Adrenal gland (tissue), 19 donors: ENCODE measurements at places on chromosomes 2 and 18.

DNA sequence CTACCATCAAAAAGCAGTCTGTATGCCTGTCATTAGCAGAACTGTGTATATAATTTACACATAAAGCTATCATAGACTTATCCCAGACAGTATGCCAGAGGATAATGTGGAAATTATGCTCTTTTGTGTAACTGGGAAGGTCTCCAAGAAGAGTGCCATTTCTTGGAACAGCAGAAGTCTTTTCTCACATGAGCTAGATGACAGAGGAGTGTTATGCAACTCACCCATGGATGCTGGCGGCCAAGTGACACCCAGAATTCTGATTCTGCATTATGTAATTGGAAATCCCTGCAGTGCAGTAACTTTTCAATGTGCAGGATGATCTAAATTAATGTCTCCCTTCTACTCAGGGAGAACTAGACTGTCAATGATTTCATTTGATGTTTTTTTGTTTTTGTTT, 160.0 kb downstream of the UBE2E3 start:
- no peaks in the 10 kb centered on the region for H3K27me3 ChIP-seq
- no peaks in the 10 kb centered on the region for H3K4me1 ChIP-seq
- no peak overlapping the region for H3K27ac ChIP-seq
- no peak overlapping the region for H3K4me3 ChIP-seq
- no peaks in the 10 kb centered on the region for H3K36me3 ChIP-seq

GRCh38 chr2:191003405-191004309, 10.3 kb downstream of the STAT1 start:
- no peak overlapping the region for H3K27ac ChIP-seq
- no peaks in the 10 kb centered on the region for H3K4me1 ChIP-seq
- H3K27me3 ChIP-seq, result no peaks in the 10 kb centered on the region
- peaks cover 82% of the 10 kb centered on the region for H3K36me3 ChIP-seq

GRCh38 chr18:58279504-58280175, 235.6 kb downstream of the NEDD4L start:
- no peak overlapping the region for H3K4me3 ChIP-seq
- H3K4me1 ChIP-seq, result no peaks in the 10 kb centered on the region
- H3K27ac ChIP-seq, result no peak overlapping the region
- H3K27me3 ChIP-seq, result no peaks in the 10 kb centered on the region
- H3K36me3 ChIP-seq, result no peaks in the 10 kb centered on the region

DNA sequence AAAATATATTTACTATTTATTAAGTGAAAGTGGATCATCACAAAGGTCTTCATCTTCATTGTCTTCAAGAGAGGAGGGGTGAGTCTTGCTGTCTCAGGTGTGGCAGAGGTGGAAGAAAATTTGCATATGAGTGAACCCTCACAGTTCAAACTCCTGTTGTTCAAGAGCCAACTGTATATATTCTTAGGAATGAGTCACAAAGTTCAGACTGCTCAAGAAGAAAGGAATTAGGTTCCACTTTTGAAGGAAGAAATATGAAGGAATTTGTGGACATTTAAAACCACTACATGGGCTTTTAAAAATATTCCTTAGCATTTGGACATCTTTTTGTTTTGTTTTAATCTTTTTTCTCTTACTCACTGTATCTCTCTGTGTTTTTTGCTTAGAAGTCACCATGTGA, 212.6 kb downstream of the INSIG2 start:
- no peaks in the 10 kb centered on the region for H3K36me3 ChIP-seq
- no peak overlapping the region for H3K27ac ChIP-seq
- no peak overlapping the region for H3K4me3 ChIP-seq
- H3K4me1 ChIP-seq, result no peaks in the 10 kb centered on the region

GRCh38 chr2:18932853-18933252, 343.5 kb upstream of the NT5C1B start:
- H3K36me3 ChIP-seq, result no peaks in the 10 kb centered on the region
- no peaks in the 10 kb centered on the region for H3K4me1 ChIP-seq
- no peak for DNase-seq
- H3K27ac ChIP-seq, result no peak overlapping the region
- H3K27me3 ChIP-seq, result no peaks in the 10 kb centered on the region
- no peak overlapping the region for H3K4me3 ChIP-seq

DNA sequence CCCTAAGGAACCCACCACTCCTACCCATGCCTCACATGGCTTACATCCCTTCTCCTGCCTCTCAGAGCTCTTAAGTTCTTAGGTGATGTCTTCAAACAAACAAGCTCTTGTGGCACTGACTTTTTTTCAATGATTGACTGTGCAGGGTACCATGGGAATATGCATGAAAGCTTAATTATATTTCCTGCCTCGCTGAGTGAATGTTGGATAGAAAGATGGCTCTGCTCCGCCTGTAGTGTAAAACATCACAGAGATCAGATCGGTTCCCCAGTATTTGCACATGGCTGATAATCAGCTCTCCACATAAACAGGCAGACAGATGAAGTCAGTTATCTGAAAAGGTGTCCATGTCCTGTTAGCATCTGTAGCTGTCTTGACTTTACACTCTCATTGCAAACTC, 820.8 kb downstream of the TDRD15 start:
- H3K4me3 ChIP-seq, result no peak overlapping the region
- H3K27me3 ChIP-seq, result no peaks in the 10 kb centered on the region
- no peak for DNase-seq
- no peaks in the 10 kb centered on the region for H3K4me1 ChIP-seq

DNA sequence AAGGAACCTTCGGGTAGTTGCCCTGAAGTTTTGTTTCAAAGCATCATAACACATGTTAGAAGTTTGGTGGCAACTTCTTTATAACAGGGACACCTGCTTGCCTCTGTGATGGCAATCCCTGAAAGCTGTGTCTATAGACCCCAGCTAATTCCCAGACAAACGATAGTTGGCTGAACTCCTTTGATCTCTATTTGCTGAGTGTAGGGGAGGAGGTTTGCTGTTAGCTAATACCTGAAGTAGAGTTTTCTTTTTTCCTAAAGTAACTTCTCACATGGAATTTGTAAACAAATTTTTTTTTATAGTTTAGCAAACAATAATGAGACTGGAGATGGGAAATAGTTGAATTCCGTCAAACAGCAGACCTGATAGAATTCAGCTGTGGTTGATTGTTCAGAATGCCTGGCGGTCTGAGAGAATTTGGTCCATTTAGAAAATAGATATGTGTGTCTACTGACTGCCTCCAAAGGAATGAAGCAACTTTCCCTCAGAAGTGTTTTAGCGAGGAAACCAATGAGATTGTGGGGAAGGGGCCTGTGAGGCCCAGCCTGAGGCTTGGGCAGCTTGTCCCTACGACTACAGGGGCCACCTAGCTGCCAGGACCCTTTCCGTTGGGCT, 123.5 kb upstream of the EPAS1 start:
- H3K36me3 ChIP-seq, result no peaks in the 10 kb centered on the region
- no peaks in the 10 kb centered on the region for H3K4me1 ChIP-seq
- no peak overlapping the region for H3K4me3 ChIP-seq
- no peak overlapping the region for H3K27ac ChIP-seq
- no peak for DNase-seq

- DNase-seq, result peak; percentile 27
- H3K27ac ChIP-seq, result no peak overlapping the region
- H3K36me3 ChIP-seq, result no peaks in the 10 kb centered on the region
- no peak overlapping the region for H3K4me3 ChIP-seq
- H3K27me3 ChIP-seq, result no peaks in the 10 kb centered on the region
These were observed 106.4 kb downstream of the POLE4 start for GRCh38 chr2:75064691-75065396.

GRCh38 chr2:137380610-137381009, 583.7 kb upstream of the HNMT start:
- no peaks in the 10 kb centered on the region for H3K4me1 ChIP-seq
- no peak overlapping the region for H3K27ac ChIP-seq
- no peaks in the 10 kb centered on the region for H3K27me3 ChIP-seq
- H3K36me3 ChIP-seq, result no peaks in the 10 kb centered on the region

DNA sequence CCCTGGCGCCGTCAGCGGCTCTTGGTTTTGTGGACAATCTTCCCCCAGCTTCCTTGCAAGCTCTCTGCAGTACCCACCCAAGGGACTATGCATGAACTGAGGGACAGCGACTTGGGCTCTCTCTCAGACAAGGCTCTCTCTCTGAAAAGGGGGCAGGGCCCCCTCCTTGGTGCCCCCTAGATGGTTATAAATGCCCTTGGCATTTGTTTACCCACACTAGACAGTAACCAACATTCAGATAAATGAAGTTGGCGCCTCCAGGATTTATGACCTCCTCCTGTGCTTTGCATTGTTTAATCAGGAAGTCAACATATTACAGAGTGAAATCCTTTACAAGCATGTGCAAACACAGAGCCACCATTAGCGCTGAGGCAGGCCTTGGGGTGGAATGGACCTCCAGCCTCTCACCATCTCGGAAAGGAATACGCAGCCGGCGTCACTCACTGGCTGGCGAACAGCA, 547.4 kb upstream of the ID2 start:
- no peaks in the 10 kb centered on the region for H3K4me1 ChIP-seq
- no peak overlapping the region for H3K4me3 ChIP-seq
- no peak for DNase-seq
- H3K36me3 ChIP-seq, result no peaks in the 10 kb centered on the region
- H3K27me3 ChIP-seq, result no peaks in the 10 kb centered on the region

DNA sequence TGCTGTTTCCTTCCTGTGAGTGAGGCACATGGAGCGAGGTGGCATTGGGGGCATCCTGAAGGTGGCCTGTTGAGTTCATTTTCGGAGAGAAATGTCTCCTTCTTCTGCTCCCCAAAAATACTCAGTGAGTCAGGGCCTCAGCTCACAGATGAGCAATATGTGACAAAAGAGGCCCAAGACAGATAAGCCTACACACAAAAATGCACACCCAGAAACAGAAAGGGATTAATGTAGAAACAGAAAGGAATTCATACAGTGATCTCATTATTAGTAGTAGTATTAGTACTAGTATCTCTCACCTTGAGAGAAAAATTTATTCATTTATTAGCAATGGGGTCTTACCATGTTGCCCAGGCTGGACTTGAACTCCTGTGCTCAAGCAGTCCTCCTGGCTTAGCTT, 5.1 kb downstream of the GPR75 start:
- H3K27ac ChIP-seq, result no peak overlapping the region
- H3K27me3 ChIP-seq, result no peaks in the 10 kb centered on the region
- no peak for DNase-seq
- peaks cover 7% of the 10 kb centered on the region for H3K4me1 ChIP-seq

DNA sequence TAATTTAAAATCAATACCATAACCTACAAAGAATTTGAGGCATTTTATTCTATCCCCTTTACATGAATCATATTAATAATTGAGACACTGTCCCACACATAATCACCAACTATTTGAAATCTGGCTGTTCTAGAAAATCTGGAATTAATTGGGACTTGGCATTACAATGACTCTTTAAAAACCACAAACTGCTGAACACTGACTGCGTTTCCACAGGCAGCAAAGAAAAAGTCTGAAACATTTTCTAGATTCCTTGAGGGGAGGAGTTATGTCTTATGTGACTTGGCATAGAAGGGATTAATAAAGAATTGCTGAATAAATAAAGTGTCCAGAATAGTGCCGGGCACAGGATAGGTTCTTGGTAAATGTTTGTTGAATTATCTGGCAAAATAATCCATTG, 61.4 kb downstream of the GPR39 start:
- no peak overlapping the region for H3K4me3 ChIP-seq
- no peaks in the 10 kb centered on the region for H3K4me1 ChIP-seq
- DNase-seq, result no peak
- H3K27me3 ChIP-seq, result no peaks in the 10 kb centered on the region

DNA sequence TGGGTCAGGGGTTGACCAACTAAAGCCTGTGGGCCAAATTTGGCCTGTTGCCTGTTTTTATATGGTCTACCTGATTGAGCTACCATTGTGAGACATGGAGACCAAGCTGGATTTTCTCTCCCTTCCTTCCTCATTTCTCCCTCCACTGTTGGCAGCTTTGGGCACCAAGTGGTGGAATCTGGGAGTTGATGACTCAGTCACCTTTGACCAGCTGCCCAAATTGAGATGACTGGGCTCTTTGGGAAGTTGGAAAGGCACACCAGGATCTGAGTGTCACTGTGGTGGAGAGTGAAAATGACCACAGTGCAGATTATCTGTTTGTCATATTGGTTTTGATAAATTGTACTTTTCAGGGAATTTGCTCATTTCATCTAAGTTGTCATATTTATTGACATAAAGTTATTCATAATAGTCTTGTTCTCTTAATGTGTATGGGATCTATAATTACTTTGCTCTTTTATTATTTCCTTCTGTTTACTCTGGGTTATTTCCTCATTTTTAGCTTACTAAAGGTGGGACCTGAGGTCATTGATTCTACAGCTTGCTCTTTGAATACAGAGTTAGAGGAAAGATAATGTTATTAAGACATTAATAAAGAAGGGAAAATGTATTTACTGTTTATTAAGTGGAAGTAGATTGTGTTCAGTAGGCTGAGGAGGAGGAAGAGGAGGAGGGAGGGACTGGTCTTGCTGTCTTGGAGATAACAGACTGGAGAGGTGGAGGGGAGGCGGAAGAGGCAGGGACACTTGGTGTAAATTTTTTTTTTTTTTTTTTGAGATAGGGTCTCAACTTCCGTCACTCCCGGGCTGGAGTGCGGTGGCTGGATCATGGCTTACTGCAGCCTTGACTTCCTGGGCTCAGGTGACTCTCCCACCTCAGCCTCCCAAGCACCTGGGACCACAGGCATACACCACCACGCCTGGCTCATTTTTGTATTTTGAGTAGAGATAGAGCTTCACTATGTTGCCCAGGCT, 31.8 kb downstream of the AGFG1 start:
- H3K36me3 ChIP-seq, result no peaks in the 10 kb centered on the region
- DNase-seq, result peak; percentile 85
- no peak overlapping the region for H3K4me3 ChIP-seq
- H3K27ac ChIP-seq, result peak overlapping the region; percentile 20

DNA sequence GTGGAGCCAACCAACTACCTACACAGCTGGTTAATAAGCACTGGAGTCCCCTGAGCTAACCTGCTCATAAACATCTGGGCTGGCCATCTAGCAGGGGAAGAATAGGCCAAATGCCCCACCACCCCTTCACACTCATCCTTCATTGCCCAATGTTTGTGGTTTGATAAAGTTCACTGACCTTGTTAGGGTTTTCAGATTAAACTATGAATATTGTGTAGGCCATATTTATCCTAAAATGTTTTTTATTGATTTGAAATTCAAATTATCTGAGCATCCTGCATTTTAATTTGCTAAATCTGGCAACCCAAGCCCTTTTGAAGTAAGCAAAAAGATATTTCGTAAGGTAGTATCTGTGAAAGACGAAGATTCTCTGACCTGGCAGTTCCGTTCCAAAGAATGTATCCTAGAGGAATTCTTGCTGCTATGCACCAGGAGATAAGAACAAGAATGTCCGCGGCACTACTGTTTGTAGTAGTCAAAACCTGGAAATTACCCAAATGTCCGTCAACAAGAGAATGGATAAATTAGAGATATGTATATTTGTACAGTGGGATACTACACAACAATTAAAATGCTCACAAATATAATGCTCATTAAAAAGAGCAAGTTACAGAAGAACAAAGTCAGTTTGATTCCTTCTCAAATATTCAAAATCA, 5.8 kb upstream of the TLK1 start:
- H3K27me3 ChIP-seq, result no peaks in the 10 kb centered on the region
- no peak overlapping the region for H3K27ac ChIP-seq
- no peak overlapping the region for H3K4me3 ChIP-seq
- H3K36me3 ChIP-seq, result no peaks in the 10 kb centered on the region
- DNase-seq, result no peak
- H3K4me1 ChIP-seq, result peaks cover 8% of the 10 kb centered on the region
